Activated CD8-positive, alpha-beta memory T cell treated with anti-CD3 and anti-CD28 coated beads, Interleukin-2, amount 50 U/mL, for 4 hours (primary cell): ENCODE measurements at places on chromosomes 13 and 19.

DNA sequence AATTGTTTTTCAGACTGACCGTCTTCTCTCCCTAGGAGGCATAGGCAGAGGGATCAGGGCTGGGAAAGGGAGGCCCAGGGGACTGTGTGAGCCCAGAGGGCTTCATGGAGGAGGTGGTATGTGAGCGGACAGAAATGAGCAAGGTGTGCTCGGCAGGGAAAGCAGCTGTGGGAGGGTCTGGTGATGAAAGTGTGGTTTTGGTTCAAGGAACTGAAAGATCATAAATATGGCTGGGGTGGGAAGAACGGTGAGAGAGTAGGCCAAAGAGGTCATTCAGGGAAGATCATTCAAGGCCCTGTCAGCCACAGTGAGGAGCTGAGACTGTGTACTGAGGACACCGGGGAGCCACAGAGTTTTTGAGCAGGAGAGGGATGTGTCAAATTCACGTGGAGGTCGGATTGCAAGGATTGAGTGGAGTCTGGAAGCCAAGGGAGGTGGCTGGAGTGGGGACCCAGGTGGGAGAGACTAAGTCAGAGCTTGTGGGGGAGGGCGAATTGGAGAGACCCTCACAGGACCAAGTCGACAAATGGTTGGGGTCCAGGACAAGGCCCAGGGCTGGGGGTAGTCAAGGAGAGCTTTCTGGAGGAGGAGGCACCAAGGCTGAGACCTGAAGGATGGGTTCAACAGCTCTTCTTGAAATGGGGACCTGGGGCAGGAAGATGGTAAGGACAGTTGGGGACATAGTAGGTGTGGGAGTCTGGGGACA lies 7.6 kb downstream of the PLD3 start:
- DNase-seq: no peak

DNA sequence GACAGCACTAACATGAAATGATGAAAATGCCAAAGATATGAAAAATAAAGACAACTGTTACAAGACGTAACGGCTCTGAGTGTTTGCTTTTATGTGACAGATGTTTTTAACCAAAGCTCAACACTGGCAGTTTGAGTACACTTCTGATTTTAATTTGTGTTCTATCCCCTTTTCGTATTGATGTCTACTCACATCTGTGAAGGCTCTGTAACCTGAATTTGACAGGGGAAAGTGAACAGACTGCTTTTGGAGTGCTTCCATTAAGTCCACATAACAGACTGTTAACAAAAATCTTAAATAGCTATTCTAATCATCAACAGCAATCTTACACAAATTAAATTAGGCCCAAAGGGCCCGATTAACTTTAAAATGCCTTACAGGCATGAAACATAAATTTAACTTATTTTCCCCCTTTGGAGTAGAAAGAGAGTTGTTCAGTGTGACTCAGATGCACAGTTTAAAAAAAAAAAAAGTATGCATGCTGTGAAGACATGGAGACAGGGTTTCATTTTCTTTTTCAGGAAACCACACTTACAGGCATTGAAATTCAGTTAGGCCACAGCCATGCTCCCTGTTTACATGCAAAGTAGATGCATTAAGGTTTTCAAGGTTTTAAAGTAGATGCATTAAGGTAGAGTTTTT lies 16.3 kb upstream of the RNASEH2B start:
- DNase-seq: no peak

GRCh38 chr19:41744850-41745249 lies 10.5 kb upstream of the CEACAM6 start:
- DNase-seq: no peak

GRCh38 chr13:39847336-39847735 lies 191.9 kb downstream of the COG6 start:
- DNase-seq: no peak

- no peak for DNase-seq
Observed at GRCh38 chr13:110379358-110379757, 72.3 kb downstream of the COL4A2 start.
